Mesenteric fat pad (tissue), 1 donor: ENCODE measurements at places on chromosomes 12 and 14. TPM values are rescaled to one million over a fixed set of nuclear protein-coding genes. Genes with fewer than 3 reads are reported as not detected.
A peak's percentile ranks its signal among the peaks of the same experiment; 100 is the strongest.

MAX gene
- 97.5 TPM for total RNA-seq

TAS2R42 gene
- not detected for total RNA-seq

DHRS4 gene
- total RNA-seq = 19.2 TPM

ZNF385A gene
- 31.9 TPM for total RNA-seq

EEA1 gene
- total RNA-seq = 58.7 TPM

GPR68 gene
- total RNA-seq = 0.67 TPM

PARP11 gene
- 11.0 TPM for total RNA-seq

DNA sequence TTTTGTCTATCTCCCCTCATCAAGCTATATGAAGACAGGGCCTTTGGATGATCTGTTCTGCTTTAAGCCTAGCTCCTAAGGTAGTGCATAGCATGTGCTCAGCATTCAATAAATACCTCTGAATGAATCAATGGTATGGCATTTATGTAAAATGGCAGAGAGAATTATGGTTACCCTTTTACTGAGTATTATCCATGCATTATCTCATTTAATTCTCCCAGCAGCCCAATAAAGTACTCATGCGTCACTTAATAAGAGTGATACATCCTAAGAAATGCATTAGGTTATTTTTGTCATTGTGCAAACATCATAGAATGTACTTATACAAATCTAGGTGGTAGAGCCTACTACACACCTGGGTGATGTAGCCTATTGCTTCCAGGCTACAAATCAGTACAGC, 269.7 kb downstream of the KSR2 start:
- DNase-seq = no peak

- DNase-seq = no peak
Observed at GRCh38 chr14:67221248-67221981, 19.8 kb upstream of the PALS1 start.

DNA sequence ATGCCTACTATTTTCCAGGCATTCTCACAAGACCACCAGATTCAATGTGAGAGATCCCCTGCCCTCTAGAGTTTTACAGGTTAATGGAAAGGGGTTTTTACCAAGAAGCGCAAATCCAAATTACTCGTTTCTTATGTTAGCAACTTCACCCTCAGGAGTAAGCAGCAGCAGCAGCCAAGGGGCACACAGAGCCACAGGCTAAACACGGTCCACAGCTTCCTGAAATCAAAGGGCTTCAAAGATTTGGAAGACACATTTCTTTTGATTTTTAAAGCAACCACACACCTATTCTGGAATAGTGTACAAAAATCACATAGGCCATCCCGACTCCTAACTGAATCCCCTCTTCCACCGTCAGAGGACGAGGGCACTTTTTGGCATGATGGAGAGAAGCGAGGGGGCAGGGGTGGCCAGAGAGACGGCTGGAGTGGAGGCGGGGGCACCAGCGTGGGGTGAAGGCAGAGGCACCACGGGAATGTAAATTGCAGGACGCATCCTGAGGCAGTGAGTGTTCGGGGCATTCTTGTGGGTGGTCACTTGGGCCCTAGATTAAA, 107.0 kb downstream of the ARF6 start:
- DNase-seq = no peak

DNA sequence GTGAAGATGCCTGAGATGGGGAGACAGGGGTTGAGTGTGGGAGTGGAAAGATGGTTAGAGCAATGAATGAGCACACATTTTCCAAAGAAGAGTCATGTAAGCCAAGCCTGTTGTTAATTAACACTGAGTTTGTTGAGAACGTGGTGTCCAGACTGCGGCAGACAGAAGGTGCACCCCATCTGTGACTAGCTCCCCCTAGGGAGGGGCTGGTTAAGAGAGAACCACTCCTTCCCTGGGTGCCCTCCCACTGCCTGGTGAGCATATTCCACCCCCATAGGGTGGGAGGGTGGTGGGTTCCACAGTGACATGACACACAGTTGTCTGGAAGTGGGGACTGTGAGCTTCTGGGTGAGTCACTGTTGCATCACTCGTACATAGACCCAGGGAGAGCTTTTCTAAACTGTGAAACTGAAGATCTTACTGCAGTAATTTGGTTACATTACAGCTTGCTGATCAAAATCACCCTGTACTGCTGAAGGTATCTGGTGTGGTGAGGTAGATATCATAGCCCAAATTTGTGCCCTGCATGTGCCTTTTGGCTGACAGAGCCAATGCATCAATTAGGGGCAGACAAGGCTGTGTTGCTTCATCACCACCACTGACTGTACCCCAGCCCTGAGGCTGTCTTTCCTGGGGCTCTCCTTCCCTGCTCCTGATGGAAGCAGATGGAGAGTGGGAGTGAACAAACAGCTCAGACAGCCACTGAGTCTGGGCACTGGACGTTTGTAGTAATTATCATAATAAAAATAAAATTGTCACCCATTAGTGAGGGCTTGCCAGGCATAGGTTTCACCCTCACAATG, 150.9 kb downstream of the EMP1 start:
- no peak for DNase-seq

DNA sequence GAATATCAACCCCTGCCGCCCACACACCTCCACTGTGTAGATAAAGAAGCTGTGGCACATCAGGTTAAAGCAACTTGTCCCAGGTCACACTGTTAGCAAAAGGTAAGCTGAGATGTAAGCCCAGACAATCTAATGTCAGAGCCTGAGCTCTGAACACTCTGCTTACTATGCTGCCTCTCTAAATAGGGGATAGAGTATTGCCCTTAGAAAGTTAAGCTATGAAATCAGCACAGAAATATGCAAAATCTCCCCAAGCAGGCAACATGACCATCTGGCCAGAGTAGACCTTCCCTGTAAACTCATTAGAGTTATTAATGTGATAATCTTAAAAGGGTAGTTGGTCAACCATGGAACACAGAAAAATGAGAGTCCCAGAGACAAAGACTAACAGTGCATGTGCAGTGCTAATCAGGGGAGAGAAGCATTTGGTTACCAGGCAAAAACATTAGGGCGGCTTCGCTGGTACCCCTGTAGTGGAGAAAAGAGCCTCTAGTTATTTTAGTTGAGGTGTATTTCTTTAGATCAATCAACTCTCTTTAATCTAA, 171.0 kb downstream of the BTG1 start:
- no peak for DNase-seq

- no peak for DNase-seq
Observed at GRCh38 chr12:33093534-33093933, 197.0 kb upstream of the PKP2 start.

GRCh38 chr14:33728010-33728498, 222.8 kb downstream of the EGLN3 start:
- no peak for DNase-seq

DNA sequence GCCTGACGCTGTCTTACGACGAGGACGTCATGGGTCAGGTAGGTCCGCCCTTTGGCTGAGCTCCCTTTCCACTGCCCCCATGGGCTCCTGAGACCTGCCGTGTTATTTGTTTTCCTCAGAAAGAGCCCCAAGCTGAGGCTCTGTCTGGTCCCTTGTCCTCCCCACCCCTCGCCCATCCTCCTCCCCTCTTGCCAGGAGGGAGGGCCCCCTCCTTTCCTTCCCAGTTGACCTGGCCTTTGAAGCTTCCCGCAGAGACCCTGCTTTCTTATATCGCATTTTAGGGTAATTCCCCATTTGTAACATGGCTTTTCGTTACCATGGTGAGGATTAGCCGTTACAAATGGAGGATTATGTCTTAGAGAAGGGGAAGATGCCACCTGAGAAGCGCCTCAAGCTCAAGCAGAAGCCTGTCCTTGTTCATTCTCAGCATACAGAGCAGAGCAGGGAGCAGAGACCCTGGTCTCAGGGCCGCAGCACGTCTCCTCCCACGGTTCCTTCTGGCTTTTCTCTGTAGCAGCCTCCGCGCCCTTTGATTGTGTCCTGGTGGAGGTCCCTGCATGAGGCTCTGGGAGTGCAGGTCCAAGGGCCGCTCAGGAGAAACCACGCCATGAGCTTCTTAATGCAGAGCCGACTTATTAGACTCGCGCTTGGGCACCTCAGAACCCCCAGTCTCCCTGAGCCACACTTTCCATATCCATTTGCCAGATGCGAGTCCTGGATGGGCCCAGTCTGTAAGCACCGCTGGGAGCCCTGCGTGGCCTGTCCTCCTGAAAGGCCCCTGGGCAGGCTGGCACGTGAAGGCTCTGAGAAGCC, 47.2 kb downstream of the UBE3B start:
- DNase-seq = no peak

DNA sequence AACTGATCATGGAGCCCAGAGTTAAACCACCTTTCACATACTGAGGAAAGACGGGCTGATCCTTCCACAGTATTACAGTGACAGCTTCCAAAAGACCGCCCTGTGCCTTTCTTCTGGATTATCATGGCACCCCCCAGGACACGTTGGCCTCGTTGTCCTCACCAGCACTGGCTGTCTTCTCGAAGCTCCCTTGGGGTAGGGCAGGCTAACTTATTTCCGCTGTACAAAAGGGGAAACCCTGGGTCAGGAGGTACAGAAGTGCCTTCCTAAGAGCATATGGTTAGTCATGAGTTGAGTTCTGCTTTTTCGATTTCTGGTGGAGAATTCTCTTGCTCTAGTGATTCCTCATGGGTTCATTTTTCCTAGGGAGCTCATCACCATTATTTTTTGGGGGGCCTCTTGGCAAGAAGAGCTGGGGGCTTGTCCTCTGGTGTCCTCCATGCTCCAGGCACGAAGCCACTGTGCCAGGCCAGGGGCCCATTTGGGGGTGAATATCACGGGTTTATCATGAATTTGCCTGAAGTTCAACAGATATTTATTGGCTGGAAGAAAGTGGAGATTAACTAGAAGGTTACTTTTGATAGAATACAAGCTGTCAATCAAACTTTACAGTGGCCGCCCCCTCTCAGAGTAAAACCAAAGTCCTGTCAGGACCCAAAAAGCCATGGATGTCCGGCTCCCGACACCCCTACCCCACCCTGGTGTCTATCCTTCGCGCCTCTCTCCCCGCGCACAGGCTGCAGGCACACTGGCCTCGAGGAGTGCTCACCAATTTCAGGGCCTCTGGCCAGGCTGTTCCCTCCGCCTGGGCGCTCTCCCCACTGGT, 8.8 kb upstream of the TRAF3 start:
- no peak for DNase-seq

DNA sequence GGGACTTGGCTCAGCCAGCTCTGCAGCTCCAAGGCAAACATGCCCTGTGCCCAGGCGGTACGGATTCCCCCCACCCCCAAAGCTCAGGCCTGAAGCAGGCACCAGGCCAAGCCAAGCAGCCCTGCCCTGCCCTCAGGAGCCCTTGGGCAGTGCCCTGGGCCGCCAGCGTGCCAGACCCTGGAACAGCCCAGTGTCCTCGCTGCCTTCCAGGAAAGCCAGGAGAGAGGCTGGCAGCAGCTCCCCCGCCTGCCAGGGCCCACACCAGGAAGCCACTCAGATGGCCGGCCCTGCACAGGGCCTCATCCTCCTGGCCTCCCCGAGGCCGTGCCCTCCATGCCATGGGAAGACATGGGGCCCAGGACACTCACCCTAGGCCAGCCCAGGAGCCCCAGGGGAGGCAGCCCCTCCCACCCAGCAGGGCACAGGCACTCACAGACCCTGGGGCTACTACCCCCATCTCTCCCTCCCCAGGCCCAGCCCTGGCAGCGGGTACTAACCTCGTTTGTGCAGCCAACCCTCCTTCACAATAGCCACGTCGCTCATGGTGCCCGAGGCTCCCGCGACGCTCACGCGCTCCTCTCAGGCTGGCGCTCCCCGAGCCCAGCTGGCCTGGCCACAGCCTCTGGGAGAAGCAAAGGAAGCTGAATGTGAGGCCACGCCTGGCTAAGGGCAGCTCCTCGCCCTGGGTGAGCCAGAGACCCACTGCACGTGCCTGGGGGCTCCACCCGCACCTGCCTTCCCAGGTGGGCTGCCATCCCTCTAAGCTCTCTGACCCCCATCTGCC, 3.3 kb downstream of the AKT1 start:
- no peak for DNase-seq

DNA sequence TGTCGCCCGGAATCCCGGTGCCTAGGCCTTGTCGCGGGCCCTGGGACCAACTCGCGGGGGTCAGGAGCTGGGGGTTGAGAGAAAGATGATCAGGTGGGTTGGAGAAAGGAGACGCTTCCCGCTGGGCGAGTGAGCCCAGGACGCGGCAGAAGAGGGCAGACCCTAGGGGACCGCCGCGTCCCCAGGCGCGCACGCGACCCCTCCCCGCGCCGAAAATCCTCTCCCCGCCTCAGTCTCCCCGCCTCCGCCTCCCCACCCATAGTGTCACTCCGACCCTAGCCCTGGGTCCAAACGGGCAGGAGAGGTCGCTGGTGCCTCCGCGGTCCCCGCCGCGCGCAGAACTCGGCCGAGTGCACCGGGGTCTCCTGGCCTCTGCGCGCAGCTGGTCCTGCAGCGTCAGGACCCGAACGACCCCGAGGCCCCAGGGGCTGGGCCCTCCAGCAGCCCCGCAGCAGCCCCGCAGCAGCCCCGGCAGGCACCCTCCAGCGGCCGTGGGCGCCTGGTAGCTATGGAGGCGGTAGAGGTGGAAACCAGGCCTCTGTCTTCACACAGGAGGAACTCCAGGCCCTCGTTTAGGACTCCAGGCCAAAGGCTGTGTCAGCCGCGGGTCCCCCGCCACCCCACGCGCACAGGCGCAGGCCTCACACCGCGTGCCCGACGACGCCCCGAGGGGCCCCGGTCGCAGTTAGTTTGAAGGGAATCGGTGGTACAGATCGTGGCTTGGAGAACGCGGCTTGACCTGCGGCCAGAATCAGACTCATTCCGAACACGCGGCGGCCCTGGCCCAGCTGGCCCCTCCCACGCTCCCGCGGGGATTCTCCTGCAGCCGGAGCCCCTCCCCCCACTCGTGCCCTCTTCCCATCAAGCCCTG, 60.1 kb upstream of the EIF5 start:
- peak; percentile 78 for DNase-seq

GRCh38 chr12:100897240-100897639, 102.7 kb downstream of the ANO4 start:
- DNase-seq = no peak

DNA sequence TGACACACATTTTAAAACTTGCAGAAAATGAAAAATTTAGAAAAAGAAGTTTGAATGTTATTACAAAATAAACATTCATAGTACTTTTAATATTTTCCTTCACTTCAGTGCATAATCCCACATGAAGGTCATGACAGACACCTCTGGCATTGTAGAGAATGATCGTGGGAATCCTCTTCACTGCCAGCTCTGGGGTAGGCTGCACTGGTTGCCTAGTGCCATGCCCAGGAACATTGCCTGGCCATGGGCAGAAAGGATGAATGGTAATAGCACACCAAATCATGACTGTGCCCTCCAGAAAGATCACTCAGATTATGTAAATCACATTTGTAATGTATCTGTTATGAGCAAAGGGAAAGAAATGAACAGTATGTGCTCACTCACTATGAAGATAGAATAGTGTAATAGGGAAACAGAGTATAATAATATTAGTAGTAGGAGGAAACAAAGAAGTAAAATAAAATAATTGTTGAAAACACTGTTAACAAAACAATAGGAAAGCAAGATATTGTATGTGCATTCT, 161.6 kb downstream of the PLCZ1 start:
- no peak for DNase-seq

- no peak for DNase-seq
Observed at GRCh38 chr14:105201925-105202513, 20.9 kb upstream of the NUDT14 start.

GRCh38 chr14:103899316-103899715, 28.9 kb upstream of the TDRD9 start:
- DNase-seq = no peak

- DNase-seq = no peak
Observed at GRCh38 chr12:101642115-101643067, 47.6 kb downstream of the MYBPC1 start.
